ENCODE measurements at places on chromosomes 4 and X. TPM values are rescaled to one million over a fixed set of nuclear protein-coding genes. Genes with fewer than 3 reads are reported as not detected.
A peak's percentile ranks its signal among the peaks of the same experiment; 100 is the strongest.

The FAM3A gene
- total RNA-seq: 20.2 TPM

DNA sequence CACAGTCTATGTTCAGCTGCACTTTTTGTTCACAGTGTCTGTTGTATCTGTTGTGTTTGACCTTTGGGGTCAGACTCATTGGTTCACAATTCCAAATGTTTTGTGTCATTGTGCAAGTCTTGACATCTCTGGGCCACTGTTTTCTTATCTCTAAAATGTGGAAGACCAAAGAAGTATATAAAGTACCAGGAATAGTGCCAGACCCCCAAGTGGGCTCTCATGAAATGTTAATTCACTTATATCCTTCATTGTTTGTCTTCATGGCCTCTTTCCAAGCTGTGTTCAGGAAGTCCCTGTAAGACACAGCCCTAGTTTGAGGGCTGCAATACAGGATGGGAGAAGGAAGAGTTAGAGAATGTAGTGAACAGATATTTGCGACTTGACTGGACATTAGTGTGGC lies 468.3 kb upstream of the BOD1L1 start:
- DNase-seq: no peak

GRCh38 chrX:45758319-45758718 lies 557.6 kb upstream of the DIPK2B start:
- peak; percentile 93 for DNase-seq

DNA sequence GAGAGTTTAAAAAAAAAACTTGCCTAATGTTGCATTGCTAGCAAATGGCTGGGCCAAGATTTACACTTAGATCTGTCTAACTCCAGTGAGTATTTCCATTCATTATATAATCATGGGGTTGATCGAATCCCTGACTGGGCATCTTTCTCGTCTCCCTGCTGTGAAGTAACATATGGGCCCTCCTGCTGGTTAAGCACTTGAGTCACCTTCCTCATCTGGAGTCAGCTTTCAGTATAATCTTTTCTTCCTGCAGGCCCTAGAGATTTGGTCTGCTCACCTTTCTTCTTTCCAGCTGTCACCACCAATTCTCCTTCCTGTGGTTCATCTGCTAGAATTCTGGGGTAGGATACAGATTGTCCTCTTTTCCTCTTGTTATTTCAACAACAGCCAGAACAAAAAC lies 41.6 kb downstream of the TIGD2 start:
- peak; percentile 73 for DNase-seq

GRCh38 chr4:26223155-26223554 lies 97.7 kb upstream of the RBPJ start:
- peak; percentile 16 for DNase-seq

GRCh38 chrX:101642093-101642492 lies 17.6 kb downstream of the ARMCX2 start:
- no peak for DNase-seq

DNA sequence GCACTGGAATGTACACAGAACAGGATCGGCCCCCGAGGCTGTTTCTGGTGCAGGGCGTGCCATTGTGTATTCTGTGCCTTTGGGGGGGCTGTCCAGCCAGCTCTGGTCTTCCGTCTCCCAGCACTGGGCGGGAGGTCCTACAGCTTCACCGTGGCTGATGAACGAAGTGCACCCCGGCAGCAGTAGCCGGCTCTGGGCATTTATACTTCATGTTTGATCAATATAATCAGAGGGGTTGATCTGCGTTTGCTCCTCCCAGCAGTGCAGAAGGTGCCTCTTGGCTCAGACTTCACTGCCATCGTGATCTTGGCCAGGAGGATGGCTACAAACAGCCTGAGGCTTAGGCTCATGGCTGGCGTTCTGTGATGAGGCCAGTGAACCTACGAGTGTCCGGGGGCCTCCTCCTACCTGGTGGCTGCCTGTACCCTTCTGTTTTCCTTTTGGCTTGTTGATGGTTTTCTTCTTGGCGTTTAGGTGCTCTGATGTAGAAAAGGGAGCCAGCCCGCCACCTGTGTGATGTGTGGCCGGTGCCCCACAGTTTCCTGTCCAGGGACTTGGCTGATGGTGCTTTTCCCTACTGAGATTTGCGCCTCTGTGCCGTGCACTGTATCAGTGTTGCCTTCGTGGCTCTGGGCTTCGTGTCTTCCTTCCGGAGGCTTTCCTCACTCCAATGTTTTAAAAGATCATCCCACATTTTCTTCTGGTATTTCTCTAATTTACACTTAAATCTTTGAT lies 31.2 kb upstream of the HGFAC start:
- DNase-seq: no peak

GRCh38 chr4:182583703-182584415 lies 333.3 kb downstream of the DCTD start:
- DNase-seq: no peak

DNA sequence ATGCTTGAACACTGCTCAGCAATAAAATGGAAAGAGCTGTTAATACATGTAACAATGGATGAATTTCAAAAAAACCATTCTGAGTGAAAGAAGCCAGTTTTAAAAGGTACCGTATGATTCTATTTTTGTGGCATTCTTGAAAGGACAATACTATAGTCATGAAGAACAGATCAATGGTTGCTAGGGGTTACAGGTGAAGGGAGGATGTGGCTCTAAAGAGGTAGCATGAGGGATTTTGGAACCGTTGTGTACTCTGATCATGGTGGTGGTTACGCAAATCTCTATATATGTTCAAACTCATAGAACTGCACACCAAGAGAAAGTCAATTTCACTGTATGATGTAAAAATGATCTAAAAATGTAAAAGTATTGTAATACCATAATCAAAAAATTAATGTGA lies 40.0 kb upstream of the CTAG2 start:
- no peak for DNase-seq

The SSX3 gene
- 89.2 TPM for total RNA-seq

GRCh38 chr4:108193886-108194672 lies 25.3 kb upstream of the LEF1 start:
- no peak for DNase-seq

DNA sequence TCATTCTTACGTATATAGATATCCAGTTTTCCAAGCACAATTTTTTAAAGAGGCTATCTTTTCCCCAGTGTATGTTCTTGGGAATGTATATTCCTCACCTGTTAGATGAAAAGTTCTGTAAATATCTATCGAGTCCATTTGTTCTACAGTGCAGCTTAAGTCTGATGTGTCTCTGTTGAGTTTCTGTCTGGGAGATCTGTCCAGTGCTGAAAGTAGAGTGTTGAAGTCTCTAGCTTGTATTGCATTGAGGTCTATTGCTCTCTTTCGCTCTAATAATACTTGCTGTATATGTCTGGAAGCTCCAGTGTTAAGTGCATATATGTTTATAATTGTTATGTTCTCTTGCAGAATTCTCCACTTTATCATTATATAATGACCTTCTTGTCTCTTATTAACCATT lies 373.1 kb downstream of the PPARGC1A start:
- DNase-seq: no peak
